Dermis lymphatic vessel endothelial cell (primary cell): ENCODE measurements at places on chromosomes 1 and 21. TPM values are rescaled to one million over a fixed set of nuclear protein-coding genes. Genes with fewer than 3 reads are reported as not detected.

Gene RAB42
- total RNA-seq: 5.8 and 8.0 TPM in 2 replicates

Gene CFHR3
- total RNA-seq: not detected in 2 replicates

Gene APP
- 873 and 1,110 TPM in 2 replicates for total RNA-seq

Gene PLA2G2E
- total RNA-seq: not detected in 2 replicates

Gene BACE2
- total RNA-seq: 161 and 233 TPM in 2 replicates

Gene FAM229A
- 0.86 and 0.98 TPM in 2 replicates for total RNA-seq

Gene AMY1C
- total RNA-seq: not detected in 2 replicates
